ENCODE measurements at places on chromosomes 16 and 17.

- DNase-seq, result no peak
These were observed 1.3 kb downstream of the FUS start for GRCh38 chr16:31181102-31181830.

DNA sequence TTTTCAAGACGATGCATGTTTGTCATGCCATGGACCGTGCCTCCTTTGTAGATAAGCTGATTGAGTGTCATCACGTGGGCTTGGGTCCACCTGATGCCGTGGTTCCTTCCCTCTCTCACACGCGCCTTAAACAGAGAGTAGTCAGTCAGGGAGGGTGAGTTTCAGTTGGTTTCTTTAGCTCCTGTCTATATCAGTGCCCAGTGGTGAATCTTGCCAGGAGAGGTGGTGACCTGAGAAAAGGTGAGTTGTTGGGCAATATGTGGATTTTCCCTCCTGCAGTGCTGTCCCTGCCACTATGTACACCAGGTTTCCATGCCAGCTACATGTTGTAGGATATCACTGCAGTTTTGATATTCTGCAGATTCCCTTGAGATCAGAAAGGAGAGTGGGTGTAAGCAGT, 129.7 kb downstream of the LAT start:
- DNase-seq, result no peak

- DNase-seq, result no peak
These were observed 4.4 kb downstream of the MSLN start for GRCh38 chr16:764848-765487.

- DNase-seq, result no peak
These were observed 278.6 kb downstream of the HAPSTR1 start for GRCh38 chr16:9370061-9370491.

GRCh38 chr16:29877266-29877961, 14.4 kb upstream of the CDIPT start:
- no peak for DNase-seq

- DNase-seq, result no peak
These were observed 34.6 kb upstream of the TNRC6C start for GRCh38 chr17:77923776-77924513.

DNA sequence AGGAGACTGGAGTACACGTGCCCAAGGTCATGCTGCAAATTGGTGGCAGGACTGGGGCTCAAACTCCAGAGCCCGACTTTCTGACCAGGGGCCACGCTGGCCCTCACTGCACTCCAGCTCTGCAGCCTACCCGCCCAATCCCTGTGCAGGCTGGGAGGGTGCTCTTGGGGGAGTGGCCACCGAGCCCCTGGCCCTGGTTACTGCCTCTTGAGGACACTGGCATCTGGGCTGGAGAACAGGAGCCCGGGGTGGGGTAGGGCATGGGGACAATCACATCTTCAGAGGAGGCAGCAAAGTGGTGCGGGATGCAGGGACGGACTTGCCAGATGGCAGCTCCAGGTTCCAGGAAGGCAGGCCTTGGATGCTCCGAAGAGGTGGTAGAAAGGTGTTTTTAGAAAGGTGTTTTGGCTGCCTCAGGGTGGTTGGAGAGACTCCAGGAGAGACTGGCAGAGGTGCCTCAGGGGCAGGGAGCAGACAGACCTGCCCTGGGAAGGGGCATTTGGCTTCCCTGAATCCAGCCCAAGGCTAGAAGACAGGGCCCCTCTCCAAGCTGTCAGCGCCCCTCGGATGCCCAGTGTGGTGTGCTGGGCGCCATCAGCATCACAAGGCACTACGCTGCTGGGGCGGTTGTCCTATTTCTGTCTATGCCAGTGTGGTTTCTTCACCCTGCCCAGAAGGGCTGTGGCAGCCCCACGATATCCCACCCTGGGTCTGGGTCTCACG, 220.6 kb downstream of the NTN1 start:
- DNase-seq, result no peak

DNA sequence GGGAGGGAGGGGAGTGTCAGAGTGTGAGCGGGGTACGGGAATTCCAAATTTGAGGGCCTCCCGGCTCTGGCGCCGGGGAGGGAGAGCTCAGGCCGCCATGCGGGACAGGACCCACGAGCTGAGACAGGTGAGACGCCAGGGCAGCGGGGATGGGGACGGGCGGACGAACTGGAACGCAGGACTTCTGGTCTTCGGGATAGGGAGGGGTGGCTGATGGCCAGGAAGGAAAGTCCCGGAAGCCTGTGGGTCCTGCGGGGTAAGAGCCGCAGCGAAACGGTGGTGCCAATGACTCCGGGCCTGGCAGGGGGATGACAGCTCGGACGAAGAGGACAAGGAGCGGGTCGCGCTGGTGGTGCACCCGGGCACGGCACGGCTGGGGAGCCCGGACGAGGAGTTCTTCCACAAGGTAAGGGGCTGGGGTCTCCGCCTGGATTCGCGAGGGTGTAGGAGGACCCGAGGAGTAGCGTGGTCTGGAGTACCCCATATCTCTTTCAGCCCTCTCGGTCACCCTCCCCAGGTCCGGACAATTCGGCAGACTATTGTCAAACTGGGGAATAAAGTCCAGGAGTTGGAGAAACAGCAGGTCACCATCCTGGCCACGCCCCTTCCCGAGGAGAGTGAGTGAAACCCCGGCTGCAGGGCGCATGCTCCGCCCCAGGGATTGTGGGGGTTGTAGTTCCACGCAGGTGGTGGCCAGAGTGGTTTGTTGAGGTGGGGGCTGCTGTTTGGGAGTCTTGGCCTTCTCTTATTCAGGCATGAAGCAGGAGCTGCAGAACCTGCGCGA, 543 bp downstream of the STX4 start:
- peak; percentile 66 for DNase-seq

DNA sequence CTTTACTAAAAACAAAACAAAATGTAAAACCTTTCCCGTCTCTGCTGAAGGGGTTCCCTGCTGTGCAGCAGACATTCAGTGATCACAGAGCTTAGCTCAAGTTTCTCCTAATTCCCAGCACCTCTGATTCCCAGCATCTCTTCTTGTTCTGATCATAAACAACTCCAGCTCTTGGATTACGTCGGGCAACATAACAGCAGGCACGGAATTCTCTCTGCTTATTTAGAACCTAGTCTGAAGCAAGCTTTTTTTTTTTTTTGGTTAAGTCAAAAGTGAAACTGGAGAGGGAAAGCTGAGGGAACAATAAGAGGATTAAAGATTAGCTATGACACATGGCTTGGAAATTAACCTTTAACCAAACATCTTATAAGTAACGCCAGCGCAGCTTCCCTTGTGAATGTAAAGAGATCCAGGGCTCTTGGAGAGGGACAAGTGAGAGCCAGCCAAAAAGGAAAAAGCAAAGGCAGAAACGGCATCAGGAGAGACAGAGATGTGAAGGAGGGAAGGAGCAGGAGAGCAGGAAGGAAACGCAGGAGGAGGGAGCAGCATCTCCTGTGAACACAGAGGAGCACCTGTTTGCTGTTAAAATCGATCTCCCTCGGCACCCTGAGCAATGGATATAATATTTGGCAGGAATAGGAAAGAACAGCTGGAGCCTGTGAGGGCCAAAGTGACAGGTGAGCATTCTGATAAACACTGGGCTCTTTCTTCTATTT, at the start of gene BCO1:
BCO1 (plus strand) TSS at position 394 of the 716 bp plus-strand sequence; CDS start at position 614, 220 bp downstream.
- peak; percentile 50 for DNase-seq

- DNase-seq, result no peak
These were observed 33.1 kb upstream of the LCMT1 start for GRCh38 chr16:25078386-25078978.

GRCh38 chr17:40551091-40551878, 14.0 kb downstream of the CCR7 start:
- DNase-seq, result no peak

- DNase-seq, result no peak
These were observed 11.4 kb downstream of the SCGB1C2 start for GRCh38 chr17:148757-149156.

- no peak for DNase-seq
These were observed 461.5 kb downstream of the WWOX start for GRCh38 chr16:78560997-78561396.

GRCh38 chr17:7263801-7264078, 1.5 kb upstream of the CLDN7 start:
- DNase-seq, result no peak

DNA sequence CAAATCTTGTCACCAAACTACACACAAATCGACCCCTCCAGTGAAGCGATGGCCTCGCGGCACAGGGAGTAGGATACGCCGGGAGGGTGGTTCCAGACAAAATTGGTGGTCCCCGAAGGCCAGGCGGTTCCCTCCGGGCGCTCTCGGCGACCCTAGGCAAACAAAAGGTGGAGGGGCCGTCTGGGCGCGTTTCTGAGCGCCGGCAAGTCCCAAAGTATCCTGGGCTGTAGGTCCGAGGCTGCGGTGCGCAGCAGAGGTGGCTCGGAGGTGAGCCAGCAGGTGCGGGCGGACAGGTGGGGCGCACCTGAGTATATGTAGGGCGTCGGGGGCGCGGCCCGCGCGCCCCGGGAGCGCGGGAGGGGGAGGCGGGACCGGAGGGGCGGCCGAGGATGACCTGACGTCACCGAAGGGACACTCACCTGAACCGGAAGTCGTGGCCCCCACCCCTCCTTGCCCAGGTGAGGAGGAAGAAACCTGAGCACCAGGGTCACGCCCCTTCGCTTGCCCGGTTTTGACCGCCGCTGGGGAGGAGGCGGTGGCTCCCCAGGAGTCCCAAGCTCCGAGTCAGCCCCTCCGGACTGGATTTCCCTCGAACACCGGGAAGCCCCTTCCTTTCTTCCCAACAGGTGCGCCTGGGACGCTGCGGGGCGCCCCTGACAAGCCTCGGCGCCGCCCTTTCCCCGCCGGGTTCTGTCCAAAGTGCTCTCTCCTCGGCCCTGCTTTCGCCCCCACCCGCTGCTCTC, at the start of gene CLDN7:
CLDN7 (minus strand) TSS at position 287 of the 743 bp plus-strand sequence. CDS start 435 bp downstream, outside the sequence.
- DNase-seq, result no peak

DNA sequence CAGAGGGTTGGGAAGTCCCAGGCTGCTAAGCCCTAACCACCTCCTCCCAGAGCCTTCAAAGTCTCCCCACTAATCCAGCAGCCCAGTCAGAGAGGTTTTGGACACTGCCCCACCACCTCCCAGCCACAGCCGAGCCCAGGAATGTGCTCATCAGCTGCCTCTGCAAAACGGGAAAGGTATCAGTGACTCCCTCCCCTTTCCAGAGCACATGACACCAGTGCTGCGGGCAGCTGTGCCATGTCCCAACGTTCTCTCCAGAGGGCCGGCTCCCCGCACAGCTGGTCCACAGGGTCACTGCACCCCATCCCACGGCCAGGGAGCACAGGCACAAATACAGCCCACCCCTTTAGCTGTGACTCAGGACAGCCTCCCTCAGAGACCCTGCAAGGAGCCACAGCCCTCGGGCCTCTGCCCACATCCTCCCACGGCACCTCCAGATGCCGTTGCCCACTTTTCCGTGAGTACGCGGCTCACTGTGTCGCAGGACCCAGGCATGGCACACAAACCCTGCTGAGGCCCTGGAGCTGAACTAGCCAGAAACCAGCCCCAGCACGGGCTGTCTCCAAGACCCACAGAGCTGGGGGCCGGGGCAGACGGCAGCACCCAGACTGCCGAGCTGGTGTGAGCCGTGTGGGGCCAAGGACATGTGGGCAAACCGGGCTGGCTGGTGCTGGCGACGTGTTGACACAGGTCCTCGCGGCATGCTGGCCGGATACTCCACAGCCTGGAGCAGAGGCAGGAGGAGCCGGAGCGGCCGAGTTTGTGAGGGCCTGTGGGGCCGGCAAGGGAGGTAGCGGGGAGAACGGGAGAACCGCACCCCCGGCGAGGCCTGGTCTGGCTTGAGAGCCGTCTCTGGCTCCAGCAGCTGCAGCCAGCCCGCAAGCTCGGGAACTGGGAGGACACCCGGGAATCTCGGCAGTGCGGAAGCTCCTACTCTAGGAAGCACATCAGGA, 6.3 kb upstream of the PPP1R27 start:
- no peak for DNase-seq

Measured in left renal pelvis (tissue), 4 donors.